Stimulated activated CD8-positive, alpha-beta memory T cell treated with anti-CD3 and anti-CD28 coated beads, Interleukin-4, amount 100 ng/mL, for 1 hour (primary cell): ENCODE measurements at places on chromosomes 5 and 9.

GRCh38 chr9:28718226-28718625, 1144.9 kb upstream of the C9orf72 start:
- DNase-seq = no peak

DNA sequence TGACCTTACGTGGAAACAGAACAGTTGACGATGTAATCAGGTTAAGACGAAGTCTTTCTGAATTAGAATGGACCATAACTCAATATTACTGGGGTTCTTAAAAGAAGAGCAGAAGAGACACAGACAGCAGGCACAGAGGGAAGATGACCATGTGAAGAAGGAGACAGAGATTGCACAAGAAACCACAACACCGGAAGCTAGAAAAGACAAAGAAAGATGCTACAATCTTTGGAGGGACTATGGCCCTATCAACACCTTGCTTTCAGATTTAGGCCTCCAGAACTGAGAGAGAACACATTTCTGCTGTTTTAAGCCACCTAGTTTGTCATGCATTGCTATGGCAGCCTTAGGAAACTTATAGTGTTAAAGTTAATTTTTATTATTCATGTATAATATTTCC, 27.1 kb downstream of the CDH9 start:
- DNase-seq = no peak

- DNase-seq = no peak
Observed at GRCh38 chr5:65213921-65214525, 267.7 kb downstream of the ADAMTS6 start.

GRCh38 chr5:139049780-139050179, 148.4 kb downstream of the SIL1 start:
- DNase-seq = no peak

- no peak for DNase-seq
Observed at GRCh38 chr5:1253456-1254105, 28.4 kb downstream of the SLC6A18 start.

DNA sequence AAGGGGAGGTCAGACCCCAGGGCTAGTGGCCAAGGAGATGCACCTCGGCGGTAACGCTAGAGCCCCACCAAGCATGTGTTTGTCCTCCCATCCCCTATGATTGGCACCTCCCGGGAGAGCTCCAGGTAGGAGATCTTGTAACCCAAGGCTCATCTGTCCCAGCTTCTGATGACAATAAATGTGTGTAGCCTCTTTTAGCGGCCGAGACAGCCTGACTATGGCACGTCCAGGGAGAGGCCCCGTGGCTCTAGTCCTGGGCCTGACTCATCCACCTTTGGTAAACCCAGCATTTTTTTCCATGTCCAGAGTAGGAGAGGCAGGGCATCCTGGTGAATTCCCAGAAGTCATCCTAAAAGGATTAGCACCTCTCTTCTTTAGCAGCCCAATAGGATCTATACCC, 39.2 kb downstream of the IRF1 start:
- no peak for DNase-seq

DNA sequence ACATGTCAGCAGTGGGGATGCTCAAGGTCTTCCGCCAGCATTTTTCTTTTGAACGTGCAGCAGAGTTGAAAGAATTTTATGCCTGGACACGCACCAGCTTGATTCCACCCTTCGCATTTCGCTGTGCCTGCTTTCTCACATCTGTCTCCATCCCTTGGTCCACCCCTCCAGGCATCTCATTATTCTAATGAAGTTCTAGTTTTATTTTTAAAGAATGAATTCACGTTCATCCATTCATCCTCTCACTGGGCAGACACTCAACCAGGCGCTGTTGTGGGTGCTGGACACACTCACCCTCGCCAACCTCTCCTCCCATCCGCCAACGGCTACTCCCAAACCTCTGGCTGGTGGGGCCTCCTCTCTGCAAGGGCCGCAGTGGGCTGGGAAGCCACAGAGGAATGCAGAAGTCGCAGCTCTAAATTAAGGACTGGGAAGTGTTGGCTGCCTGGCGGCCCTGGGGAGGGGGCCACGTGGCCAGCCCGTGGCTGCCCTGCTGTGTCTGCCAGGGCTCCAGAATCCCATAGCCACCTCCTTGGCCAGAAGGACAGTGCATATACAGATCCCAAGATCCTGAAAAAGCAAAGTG, 6.7 kb downstream of the SUSD3 start:
- DNase-seq = no peak

DNA sequence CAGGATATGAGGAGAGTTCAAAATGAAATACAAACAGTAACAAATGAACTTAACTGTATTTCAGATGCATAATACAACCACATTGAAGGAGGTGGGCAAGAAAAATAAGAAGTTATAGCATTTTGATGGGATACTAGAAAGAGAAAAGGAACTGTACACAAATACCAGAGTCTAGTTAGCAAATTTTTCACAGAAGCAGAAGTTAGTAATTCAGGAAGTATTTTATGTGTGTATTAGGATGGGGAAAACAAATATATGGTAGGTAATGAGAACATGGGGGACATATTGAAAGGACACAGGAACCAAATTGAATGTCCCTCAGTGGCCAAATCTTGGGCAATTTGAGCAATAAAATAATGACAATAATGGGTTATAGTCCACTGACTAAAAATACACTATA, 18.4 kb downstream of the GM2A start:
- no peak for DNase-seq

GRCh38 chr9:18071651-18072060, 402.3 kb upstream of the ADAMTSL1 start:
- DNase-seq = no peak

GRCh38 chr5:65185468-65185867, 296.3 kb downstream of the ADAMTS6 start:
- DNase-seq = no peak

- no peak for DNase-seq
Observed at GRCh38 chr9:78691542-78691941, 394.6 kb downstream of the PSAT1 start.

DNA sequence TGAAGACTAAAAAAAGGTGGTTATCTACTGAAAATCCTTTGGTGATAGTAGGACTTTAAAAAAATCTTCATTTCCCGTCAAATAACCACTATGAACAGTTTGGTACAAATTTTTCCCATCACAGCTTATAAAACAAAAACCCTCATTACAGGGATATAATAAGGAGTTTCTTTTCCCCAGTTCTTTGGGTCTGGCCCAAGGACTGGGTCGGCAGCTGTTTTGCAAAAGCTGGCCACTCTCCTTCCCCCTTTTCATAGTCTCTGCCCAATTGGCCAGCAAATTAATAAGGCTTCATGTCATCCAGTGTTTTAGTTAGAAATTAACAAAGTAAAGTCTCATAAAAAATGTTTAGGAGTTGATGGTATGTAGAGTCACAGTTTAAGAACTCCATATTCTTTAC, 47.0 kb upstream of the PDE8B start:
- no peak for DNase-seq

GRCh38 chr5:165622864-165623536, 2117.6 kb downstream of the MAT2B start:
- no peak for DNase-seq

- DNase-seq = no peak
Observed at GRCh38 chr9:99966716-99967115, 60.3 kb downstream of the STX17 start.

DNA sequence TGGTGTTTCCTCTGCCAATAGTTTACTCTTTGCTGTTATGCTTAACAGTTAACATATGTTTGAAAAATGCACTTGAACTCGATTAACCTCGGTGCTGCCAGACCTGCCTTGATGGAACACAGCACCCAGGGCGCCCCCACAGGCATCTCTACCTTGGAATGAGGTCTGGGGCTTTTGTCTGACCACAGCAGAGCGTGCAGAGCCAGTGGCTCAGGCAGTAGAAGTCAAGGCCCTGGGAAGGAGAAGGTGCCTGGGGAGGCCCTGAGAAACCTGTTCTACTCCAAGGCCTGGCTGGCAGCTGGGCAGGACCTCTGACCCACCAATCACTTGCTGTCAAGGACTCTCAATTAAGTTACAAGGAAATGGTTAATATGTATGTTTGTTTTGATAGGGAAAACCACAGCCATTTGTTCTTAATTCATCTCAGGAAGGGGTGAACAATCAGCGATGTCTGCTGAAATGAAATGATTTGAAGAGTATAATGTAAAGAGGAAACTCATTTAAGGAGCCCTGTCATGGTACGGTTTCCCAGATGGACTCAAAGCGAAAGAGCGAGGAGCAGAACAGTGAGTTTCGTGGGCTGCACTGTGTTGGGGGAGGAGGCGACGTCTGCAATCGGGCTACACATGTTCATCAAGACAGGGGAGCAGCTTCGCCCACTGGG, 21.9 kb downstream of the MACROH2A1 start:
- no peak for DNase-seq

DNA sequence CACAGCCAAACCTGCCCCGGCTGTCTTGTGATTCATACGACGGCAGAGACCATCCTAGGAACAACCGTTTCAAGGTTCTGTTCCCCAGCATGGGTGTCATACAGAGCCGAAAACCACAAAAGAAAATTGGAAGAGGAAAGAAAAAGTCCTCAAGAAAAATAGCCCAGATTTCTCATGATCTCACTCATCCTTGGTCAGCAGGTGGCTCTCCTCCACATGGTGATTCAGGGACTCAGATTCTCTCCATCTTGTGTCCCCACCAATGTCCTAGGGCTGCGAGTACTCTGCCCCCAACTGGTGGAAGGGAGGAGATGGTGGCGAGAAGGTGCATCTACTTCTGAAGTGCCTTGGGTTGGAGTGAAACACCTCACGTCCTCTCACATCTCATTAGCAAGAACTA, 25.6 kb downstream of the PDZD2 start:
- no peak for DNase-seq

DNA sequence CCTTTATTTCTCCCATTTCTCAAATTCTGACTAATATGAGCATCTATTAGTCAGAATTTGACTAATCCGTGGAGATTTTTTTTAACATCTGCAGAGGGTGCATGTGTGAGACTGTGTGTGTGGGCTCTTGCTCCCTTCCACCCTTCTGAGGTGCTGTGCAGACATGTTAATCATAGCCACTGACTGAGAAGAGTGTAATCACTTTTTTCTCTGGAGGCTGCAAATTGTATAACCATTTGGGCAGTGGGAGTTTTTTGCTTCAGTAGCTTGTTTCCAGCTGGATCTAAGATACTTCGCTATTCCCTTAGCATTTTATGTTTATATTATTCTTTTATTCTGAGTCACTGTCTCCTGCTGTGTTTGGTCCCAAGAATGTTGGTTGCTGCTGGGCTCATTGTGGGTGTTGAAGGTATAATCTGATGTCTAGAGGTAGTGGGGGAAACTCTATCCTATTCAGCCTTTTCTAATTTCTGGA, 66.2 kb downstream of the ARHGEF28 start:
- no peak for DNase-seq

GRCh38 chr5:174352681-174353080, 307.2 kb downstream of the NSG2 start:
- no peak for DNase-seq

DNA sequence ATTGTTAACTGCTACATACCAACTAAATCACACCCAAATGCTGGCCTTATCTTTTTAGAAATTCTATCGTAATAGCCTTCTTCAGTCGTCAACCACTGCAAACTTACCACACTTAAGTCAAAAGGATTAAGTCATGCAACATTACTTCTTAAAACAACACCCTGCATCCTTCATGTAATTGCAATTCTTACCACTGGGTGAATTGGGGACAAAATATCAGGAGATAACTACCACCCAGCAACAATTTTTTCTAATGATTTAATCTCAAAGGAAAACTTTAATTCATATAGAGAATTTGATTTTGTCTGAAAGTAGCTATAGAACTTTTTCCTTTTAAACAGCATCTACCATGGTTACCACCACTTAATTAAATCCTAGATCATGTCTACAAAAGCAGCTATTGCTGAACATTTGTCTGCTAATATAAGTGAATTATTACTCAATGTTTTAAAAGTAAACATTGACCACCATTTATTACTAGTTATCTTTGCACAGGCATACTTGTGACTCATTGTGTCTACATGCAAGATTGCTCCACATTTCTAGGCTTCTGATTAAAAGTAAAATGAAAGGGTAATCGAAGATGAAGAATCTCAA, 10.5 kb downstream of the MLLT3 start:
- no peak for DNase-seq

DNA sequence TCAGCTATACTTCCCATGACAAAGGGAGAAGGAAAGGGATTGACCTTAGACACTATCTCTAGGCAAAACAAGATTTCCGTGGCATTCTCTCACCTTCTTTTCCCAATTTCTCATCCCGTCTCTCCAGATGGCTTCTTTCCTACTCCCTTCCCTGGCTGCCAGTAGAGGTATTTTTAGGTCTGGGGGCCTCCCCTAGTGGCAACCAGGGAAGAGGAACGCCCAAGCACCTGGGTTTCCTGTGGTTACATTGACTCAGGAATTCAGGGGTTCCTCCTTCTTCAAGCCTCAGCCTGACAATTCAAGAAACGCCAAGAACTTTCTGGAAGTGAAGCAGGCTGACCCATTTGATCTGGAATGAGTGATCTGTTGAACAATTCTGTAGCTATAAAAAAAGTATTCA, 111.5 kb upstream of the OSMR start:
- no peak for DNase-seq

- DNase-seq = no peak
Observed at GRCh38 chr5:3417376-3417943, 178.2 kb upstream of the IRX1 start.

DNA sequence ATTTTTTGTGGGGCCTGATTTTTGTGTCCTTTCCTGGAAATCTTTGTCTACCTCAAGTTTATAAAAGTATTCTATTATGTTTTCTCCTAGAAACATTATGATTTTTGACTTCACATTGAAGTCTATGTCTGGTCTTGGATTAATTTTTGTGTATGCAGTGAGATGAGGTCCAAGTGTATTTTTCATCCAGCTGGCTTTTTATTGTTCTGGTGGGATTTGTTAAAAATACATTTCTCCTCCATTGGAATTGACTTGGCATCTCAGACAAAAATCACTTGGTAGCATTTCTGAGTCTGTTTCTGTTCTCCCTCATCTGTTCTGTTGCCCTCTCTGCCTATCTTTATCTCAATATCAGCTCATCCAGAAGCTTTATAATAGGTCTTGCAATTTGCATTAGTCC, 109.0 kb downstream of the IRX1 start:
- DNase-seq = no peak

GRCh38 chr5:136037001-136037705, 8.4 kb downstream of the TGFBI start:
- no peak for DNase-seq

DNA sequence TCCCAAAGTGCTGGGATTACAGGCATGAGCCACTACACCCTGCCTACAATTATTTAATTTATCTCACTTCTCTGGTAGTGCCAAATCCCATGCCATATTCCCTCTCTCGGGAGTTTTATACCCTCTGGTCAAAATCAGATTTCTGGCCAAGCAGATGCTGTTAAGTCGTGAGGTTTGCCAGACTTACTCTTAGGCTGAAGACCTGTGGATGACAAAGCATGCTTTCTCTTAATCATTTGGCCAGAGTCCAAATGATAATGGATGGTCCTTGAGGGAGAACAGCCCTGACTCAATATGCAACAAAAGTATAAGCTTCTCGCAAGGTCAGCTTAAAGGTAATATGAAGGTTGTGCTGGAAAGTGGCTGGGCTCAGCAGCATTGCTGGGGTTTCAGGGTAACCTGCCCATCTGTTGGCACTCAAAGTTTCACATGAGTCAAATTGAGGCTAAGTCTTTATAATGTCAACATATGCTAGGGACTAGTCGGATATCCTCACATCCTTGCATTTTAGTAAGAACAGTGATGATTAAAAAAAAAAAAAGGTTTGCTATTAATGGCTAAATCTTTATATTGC, 280.1 kb downstream of the KIF4B start:
- no peak for DNase-seq

GRCh38 chr5:145987856-145988255, 51.5 kb downstream of the SH3RF2 start:
- DNase-seq = no peak

GRCh38 chr9:33186457-33187168, 19.5 kb upstream of the B4GALT1 start:
- DNase-seq = no peak
